ENCODE measurements at places on chromosomes 7 and 10. TPM values are rescaled to one million over a fixed set of nuclear protein-coding genes. Genes with fewer than 3 reads are reported as not detected.
A peak's percentile ranks its signal among the peaks of the same experiment; 100 is the strongest.

Gene ZNF12
- 12.8 TPM for polyA plus RNA-seq

Gene GSTO2
- polyA plus RNA-seq, result 3.4 TPM

DNA sequence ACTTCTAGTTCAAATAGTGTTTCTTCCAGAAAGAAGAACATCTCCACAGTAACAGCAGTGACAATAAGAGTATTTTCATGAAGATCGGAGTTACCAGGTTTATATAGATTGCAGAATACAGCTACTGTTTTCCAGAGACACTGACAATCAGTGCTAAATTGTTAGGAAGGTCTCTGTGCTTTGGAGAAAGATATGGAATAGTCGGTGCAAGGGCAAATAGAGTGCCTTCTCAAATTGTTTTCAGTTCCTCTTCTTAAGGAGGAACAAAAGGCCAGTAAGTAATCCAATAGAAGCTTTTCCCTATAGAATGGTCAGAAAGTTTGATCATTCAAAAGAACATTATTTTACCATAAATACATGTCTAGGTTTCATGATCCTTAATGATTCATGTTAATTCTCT, 2.6 kb upstream of the KIAA1217 start:
- DNase-seq, result no peak

DNA sequence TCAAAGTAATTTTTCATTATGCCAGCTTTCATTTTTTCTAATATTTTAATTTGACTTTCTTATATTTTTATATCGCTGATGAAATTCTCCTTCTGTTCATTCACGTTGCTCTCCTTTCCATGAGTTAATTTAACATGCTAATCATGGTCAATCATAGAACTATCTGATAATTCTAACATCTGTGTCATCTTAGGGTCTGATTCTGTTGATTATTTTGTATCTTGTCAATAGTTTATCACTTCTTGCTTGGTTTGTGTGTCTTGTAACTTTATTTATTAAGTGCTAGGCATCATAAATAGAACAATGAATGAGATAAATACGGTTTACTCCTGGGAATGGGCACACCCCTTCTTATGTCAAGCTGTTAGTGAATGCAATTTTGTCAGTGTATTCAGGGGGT, 11.0 kb downstream of the TCERG1L start:
- DNase-seq, result no peak

DNA sequence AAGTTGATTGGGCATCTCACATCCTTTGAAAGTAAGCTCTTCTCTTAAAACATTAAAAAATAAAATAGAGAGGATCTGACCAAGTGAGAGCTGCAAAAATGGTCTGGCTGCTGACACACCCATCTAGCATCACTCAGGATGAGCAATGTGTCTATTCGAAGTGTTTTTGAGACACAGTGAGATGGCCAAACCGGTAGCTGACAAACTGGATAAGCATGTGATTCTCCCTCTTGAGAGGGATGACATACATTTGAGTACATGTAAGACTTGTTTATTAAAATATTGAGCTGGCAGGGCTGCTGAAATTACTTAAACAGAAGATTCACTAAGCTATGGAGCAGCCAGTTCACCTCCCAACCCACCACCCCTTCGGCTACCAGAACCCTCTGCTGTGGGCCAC, 333.9 kb downstream of the ADRA2A start:
- no peak for DNase-seq

DNA sequence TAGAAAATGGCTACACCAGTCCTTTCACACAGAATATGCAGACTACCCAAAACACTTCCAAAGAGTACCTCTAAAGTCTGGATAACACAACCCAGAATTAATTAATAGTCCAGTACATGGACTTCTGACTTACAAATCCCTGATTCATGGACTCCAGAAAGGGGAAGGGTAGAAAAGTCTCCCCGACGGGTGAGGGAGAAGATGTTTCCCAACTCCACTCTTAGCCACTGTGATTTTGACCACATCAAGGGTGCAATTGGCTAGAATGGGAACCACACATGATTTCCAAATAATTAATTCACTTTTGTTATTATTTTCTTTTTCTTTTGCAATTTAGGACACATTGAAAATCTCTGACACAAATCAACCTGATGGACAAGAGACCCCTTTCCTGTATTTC, 1.4 kb downstream of the TMEM130 start:
- DNase-seq, result no peak

DNA sequence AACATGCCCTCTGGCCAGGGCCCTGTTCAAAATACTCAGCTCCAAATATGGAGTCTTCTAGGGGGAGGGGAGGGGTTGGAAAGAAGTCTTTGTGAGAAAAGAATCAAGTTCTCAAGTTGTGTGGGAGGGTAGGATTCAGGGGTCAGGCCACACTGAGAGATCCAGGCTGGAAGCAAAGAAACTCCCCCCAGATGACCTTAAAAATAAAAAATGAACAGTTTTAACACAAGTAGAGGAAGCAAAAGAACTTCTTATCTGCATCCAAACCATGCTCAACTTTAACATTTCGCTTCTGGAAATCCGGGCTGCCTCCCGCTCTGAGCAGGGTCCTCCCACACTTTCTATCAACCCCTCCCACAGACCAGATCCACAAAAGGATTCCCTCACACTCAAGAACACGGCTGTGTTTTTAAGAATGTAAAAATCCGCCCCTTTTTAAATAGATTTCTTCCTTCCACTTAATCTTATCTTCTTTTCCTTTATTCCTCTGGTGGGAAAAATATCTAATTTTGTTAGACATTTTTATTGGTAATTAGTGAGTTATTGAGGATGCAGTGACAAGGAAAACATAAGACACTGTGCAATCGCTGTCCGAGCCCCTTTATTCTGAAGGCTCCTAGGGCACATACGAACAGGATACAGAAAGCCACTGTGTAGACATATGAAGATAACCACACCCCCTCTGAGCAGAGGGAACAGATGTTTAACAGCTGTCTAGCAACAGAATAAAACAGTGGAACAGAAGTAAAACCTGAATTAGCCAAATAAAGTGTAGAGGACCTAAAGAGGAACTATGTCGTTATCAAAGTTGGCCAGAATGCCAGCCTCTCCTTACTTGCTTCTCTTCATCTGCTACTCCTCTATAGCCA, 43.8 kb downstream of the CYTH3 start:
- DNase-seq, result peak; percentile 67
